ENCODE measurements at places on chromosomes 2 and 18.

- DNase-seq, result peak; percentile 14
These were observed 193.4 kb downstream of the TDRD15 start for GRCh38 chr2:21317131-21317530.

DNA sequence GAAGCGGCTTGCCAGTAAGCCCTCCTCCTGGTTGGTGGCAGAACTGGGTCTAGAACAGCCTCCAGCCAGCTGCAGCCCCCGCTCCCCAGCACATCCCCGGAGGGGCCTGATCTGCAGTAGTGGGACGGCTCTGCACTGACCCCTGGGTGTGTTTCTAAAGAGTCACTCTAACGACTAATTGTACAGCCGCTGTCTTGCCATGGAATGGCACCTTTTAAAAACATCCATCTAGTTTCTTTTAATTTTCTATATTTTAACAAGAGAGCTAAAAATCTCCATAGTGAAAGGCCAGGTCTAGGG lies 82.0 kb downstream of the MTCL1 start:
- no peak for DNase-seq

GRCh38 chr2:224171226-224171625 lies 132.1 kb upstream of the SERPINE2 start:
- no peak for DNase-seq

DNA sequence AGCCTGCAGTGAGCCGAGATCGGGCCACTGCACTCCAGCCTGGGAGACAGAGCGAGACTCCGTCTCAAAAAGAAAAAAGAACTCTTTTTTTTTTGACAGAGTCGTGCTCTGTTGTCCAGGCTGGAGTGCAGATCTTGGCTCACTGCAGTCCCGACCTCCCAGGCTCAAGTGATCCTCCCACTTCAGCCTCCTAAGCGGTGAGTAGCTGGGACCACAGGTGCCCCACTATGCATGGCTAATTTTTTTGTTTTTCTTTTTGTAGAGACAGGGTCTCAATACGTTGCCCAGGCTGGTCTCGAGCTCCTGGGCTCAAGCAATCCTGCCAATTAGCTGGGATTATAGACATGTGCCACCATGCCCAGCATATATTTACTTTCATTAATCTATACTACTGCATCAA lies 12.5 kb upstream of the INO80D start:
- no peak for DNase-seq

GRCh38 chr2:192254444-192254843 lies 59.7 kb upstream of the TMEFF2 start:
- DNase-seq, result no peak

DNA sequence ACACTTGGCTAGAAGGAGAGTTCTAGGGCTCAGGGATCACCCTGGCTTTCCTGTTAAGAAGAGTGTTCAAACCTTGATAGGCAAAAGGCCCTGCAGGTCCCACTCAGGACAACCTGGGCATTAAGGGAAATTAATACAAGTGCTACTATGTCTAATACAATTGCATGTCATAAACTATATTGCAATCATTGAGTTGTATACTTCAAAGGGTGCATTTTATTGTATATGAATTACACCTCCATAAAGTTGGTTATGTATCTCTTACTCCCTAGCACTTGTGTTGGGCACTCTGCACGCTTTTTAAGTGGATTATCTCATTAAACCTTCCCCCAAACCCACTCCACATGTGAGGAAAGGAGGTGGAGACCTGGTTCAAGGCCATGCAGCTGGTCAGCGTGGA lies 172.1 kb upstream of the GLI2 start:
- DNase-seq, result no peak

DNA sequence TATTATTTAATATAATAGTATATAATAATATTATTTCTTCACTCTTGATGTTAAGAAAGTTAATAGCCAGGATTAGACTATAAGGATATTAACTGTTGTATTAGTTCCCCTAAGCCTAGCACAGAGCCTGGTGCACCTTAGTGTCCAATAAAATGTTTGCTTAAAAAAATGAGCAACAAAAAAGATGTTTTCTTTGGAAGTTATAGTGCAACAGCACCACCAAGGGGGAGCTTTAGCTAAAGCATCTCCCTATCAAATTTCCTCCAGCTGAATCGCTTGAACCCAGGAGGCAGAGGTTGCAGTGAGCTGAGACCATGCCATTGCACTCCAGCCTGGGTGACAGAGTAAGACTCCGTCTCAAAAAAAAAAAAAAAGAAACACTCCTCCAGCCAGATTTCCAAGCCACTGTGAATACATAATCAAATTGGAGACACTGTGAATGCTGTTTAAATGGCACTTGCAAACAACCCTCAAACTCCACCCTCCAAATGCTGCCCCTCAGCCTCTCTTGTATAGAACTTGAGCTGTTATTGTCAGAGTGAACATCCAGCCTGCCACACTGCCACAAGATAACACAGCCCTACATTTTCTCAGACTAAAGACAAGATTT lies 221.9 kb downstream of the DYM start:
- DNase-seq, result peak; percentile 43

Measured in iris pigment epithelial cell (primary cell).